Cardiac muscle cell (in vitro differentiated cells and primary cell): ENCODE measurements at places on chromosomes 1 and 21. TPM values are rescaled to one million over a fixed set of nuclear protein-coding genes. Genes with fewer than 3 reads are reported as not detected.
A peak's percentile ranks its signal among the peaks of the same experiment; 100 is the strongest.

DNA sequence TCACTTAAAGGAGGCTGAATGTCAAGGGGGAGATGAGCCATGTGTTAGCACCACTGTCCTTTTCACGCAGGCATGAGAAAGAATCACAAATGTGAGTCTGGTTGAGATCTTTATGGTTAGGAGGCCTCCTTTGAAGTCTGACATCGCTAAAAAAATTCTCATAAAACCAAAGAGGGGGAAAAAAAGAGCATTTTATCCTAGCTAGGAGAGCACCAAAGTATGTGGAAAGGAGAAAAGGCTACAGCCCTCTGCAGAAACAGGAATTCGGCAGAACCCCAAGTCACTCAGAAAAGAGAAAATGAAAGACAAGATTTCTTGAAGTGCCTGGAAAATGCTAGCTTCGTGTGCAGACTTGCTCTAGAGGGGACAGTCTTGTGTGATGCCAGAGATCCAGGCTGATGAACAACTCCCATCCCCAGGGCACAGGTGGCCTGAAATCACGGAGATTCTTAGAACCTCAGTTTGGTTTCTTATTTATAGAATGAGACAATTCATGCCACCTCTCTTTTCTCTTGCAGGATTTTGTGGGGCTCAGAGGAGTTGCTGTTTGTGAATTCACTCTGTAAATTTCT, 61.5 kb downstream of the RUNX1 start:
- no peaks in the 10 kb centered on the region for H3K4me1 ChIP-seq
- H3K36me3 ChIP-seq: no peaks in the 10 kb centered on the region
- H3K4me3 ChIP-seq: no peak overlapping the region
- no peak for DNase-seq
- H3K27me3 ChIP-seq: peaks cover 48% of the 10 kb centered on the region
- H3K27ac ChIP-seq: no peak overlapping the region

GRCh38 chr1:154857441-154858215, 12.5 kb downstream of the KCNN3 start:
- peaks cover 12% of the 10 kb centered on the region for H3K4me1 ChIP-seq
- no peak overlapping the region for H3K27ac ChIP-seq
- H3K27me3 ChIP-seq: no peaks in the 10 kb centered on the region
- H3K4me3 ChIP-seq: no peak overlapping the region
- DNase-seq: no peak

KRTAP19-3 gene
- total RNA-seq: not detected in 2 replicates

DNA sequence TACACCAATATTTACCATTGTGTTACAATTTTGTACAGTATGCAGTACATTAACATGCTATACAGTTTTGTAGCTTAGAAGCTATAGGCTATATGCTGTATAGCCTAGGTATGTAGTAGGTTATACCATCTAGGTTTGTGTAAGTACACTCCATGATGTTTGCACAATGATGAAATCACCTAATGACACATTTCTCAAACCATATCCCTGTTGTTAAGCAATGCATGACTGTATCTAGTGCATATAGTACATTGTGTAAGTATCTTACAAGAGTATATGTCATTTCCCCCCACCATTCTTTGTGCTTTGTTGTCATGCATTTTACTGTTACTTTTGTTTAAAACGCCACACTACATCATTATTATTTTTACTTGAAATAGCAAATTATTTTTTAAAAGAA, 65.7 kb upstream of the RNF11 start:
- DNase-seq: no peak
- no peaks in the 10 kb centered on the region for H3K27me3 ChIP-seq
- no peak overlapping the region for H3K4me3 ChIP-seq
- no peak overlapping the region for H3K27ac ChIP-seq
- H3K36me3 ChIP-seq: no peaks in the 10 kb centered on the region
- no peaks in the 10 kb centered on the region for H3K4me1 ChIP-seq

DNA sequence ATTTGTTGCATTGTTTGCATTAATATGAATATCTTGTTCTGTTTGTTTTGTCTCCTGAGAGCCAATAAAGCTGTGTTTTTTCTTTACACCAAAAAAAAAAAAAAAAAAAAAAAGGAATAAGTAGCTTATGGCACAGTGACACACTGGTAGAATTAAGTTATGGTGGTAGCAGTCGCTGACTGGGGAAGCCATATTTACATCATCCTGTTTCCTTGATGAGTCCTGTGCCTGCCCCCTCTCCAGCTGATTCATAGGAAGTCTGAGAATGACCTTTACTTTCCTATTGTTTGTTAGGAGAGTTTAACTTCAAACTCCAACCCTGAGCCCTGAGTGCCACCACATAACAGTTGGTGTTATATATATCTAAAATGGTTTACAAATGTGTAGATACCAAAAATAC, 62.2 kb downstream of the OBSCN start:
- DNase-seq: no peak
- H3K36me3 ChIP-seq: peaks cover 43% of the 10 kb centered on the region
- no peak overlapping the region for H3K4me3 ChIP-seq
- peaks cover 17% of the 10 kb centered on the region for H3K4me1 ChIP-seq
- H3K27me3 ChIP-seq: no peaks in the 10 kb centered on the region
- no peak overlapping the region for H3K27ac ChIP-seq

DNA sequence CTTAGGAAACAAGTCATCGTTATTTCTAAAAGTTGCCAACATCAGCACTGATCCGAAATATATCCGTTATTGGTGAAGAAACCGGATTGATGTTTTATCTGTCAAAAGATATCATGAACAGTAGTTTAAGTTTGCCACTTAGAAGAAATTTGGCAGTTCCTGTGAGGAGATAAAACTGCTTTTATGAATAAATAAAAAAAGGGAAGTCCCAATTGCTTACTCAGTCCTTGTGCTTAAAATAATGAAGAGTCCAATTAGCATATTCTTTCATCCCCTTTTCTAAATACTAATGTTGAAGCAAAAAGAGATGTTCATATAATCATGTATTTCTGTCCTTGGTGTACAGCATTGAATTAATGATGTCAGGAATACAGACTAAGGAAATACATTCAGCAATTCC, 164.6 kb downstream of the NCAM2 start:
- H3K27me3 ChIP-seq: no peaks in the 10 kb centered on the region
- no peaks in the 10 kb centered on the region for H3K36me3 ChIP-seq
- H3K27ac ChIP-seq: no peak overlapping the region

OR2T10 gene
- not detected in 2 replicates for total RNA-seq

GRCh38 chr21:37060296-37060695, 12.6 kb downstream of the PIGP start:
- peaks cover 3% of the 10 kb centered on the region for H3K4me1 ChIP-seq
- H3K27me3 ChIP-seq: no peaks in the 10 kb centered on the region
- no peak overlapping the region for H3K27ac ChIP-seq
- peak; percentile 89 for DNase-seq

DNA sequence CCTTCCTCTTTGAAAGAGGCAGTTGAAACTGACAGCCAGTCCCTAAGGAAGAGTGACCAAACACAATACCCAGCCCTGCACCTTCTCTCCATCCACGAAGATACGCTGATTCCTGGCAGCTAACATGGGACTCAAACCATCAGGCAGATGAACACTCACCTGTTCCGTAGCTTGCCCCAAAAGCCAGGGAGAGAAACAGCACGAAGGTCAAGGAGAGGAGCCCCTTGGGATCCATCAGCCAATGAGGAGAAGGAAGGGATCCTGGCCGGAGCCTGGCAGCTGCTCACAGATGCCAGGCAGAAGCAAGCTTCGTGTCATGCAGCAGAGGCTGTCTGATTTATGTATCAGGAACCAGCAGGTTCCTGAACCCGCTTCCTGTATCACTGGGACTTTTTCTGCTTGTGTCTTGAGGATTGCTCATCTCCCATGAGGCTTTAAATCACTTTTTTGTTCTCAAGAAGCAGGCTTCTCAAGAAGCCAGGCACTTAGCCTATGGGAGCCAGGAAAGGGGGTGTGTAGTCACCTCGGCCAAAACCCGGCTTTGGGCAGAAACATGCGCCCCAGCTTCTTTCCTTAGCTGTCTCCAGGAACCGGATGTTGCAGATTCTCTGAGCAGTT, at the start of gene SLAMF1:
TSS of gene SLAMF1 (minus strand) at position 334 of the 618 bp plus-strand sequence. CDS start at position 235, 99 bp downstream.
- no peak within 1 kb of the TSS for H3K27ac ChIP-seq
- H3K36me3 ChIP-seq: no peaks in the 10 kb centered on the region
- H3K4me3 ChIP-seq: no peak within 1 kb of the TSS
- peaks cover 6% of the 10 kb centered on the region for H3K27me3 ChIP-seq
- no peak for DNase-seq
- H3K4me1 ChIP-seq: peaks cover 13% of the 10 kb centered on the region

GRCh38 chr1:68175621-68176398, 56.5 kb downstream of the WLS start:
- H3K36me3 ChIP-seq: no peaks in the 10 kb centered on the region
- H3K4me1 ChIP-seq: peaks cover 41% of the 10 kb centered on the region
- peak; percentile 66 for DNase-seq
- H3K27ac ChIP-seq: peak overlapping the region; percentile 88

GRCh38 chr1:80241566-80241965, 1235.0 kb upstream of the ADGRL4 start:
- no peak overlapping the region for H3K27ac ChIP-seq
- H3K4me3 ChIP-seq: no peak overlapping the region
- no peak for DNase-seq
- H3K27me3 ChIP-seq: no peaks in the 10 kb centered on the region
- H3K36me3 ChIP-seq: no peaks in the 10 kb centered on the region

GRCh38 chr1:228234921-228235320, 27.1 kb downstream of the OBSCN start:
- H3K4me1 ChIP-seq: no peaks in the 10 kb centered on the region
- H3K27ac ChIP-seq: no peak overlapping the region
- H3K4me3 ChIP-seq: no peak overlapping the region
- DNase-seq: no peak
- H3K36me3 ChIP-seq: peaks cover 38% of the 10 kb centered on the region

DNA sequence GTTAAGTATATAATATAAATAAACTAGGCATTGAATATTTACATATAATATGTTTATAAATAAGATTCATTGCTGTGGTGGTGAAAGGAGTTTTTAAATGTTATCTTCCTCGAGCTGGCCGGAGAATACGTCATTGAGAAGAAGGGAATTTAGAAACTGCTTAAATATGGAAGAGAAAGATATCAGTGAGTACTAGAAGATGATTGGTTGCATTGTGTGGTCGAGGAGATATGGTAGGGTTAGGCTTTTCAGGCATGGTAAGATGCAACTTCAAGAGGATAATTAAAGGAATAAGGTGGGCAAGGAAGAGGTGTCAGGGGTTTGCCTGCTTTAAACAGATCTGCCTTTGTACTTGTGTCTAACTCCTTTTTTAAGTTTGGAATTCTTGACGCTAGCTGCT, 73.5 kb downstream of the RPS6KC1 start:
- DNase-seq: no peak
- H3K27ac ChIP-seq: peak overlapping the region; percentile 65
- no peaks in the 10 kb centered on the region for H3K36me3 ChIP-seq
- no peak overlapping the region for H3K4me3 ChIP-seq

- no peaks in the 10 kb centered on the region for H3K27me3 ChIP-seq
- no peak overlapping the region for H3K4me3 ChIP-seq
- H3K4me1 ChIP-seq: peaks cover 10% of the 10 kb centered on the region
- H3K36me3 ChIP-seq: no peaks in the 10 kb centered on the region
Measured at GRCh38 chr1:217369271-217369981, 261.5 kb downstream of the GPATCH2 start.

GRCh38 chr1:103459346-103459745, 66.2 kb upstream of the RNPC3 start:
- peaks cover 4% of the 10 kb centered on the region for H3K4me1 ChIP-seq
- no peaks in the 10 kb centered on the region for H3K36me3 ChIP-seq
- no peak overlapping the region for H3K4me3 ChIP-seq
- H3K27me3 ChIP-seq: no peaks in the 10 kb centered on the region

GRCh38 chr1:154747740-154748404, 122.2 kb downstream of the KCNN3 start:
- DNase-seq: peak; percentile 48
- no peak overlapping the region for H3K27ac ChIP-seq
- peaks cover 7% of the 10 kb centered on the region for H3K4me1 ChIP-seq
- H3K4me3 ChIP-seq: no peak overlapping the region
- H3K36me3 ChIP-seq: no peaks in the 10 kb centered on the region
- H3K27me3 ChIP-seq: no peaks in the 10 kb centered on the region

GRCh38 chr1:33140153-33141149, 41.4 kb downstream of the TRIM62 start:
- DNase-seq: no peak
- H3K36me3 ChIP-seq: no peaks in the 10 kb centered on the region
- no peaks in the 10 kb centered on the region for H3K4me1 ChIP-seq
- no peak overlapping the region for H3K27ac ChIP-seq
- H3K4me3 ChIP-seq: no peak overlapping the region
- H3K27me3 ChIP-seq: no peaks in the 10 kb centered on the region

- H3K4me1 ChIP-seq: no peaks in the 10 kb centered on the region
- H3K36me3 ChIP-seq: no peaks in the 10 kb centered on the region
- H3K27me3 ChIP-seq: no peaks in the 10 kb centered on the region
- H3K4me3 ChIP-seq: no peak overlapping the region
- DNase-seq: no peak
- H3K27ac ChIP-seq: no peak overlapping the region
Measured at GRCh38 chr1:209375097-209375496, 208.4 kb upstream of the CAMK1G start.

C1orf159 gene
- 21.8 and 36.2 TPM in 2 replicates for total RNA-seq

DNA sequence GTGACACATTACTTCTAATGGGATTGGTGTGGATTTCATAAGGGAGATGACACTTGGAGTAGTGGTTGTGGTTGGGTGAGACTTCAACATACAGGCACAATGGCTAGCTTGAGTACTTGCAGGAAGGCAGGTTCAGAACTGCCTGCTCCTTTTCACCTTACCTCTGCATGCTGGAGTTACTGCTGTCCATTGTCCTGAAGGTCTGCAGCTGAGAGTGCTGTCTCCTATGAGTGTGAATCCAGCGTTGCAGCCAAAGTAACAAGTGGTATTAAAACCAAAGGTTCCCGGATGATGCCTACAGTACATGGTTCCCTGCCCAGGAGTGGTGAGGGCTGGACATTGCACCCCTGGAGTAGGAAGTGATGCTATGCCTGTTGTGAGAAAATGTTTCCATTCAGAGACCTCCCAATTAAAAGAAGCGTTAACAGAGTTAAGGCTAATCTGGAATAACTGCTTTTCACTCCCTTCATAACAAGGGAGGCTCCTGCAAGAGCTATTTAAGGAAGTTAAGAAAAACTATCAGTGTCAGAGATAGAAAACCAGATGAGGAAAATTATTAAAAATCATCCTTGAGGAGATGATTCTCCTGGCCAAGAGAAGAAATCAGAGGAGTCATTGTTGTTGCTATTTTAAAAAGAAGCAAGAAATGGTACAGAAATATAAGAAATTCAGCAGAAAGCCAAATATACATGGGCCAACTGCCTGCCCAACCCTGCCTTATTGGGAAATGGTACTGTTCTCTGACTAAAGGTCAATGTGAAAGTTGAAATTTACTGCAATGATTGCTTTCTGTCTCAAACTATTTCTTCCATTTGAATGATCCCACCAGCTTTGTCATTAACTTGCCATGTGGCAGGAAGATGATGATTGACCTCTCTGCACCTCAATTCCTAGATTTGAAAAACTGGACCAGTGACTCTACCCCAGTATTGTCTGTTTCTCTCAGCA, 9.8 kb upstream of the F5 start:
- DNase-seq: peak; percentile 62
- no peaks in the 10 kb centered on the region for H3K36me3 ChIP-seq
- no peak overlapping the region for H3K4me3 ChIP-seq
- peaks cover 25% of the 10 kb centered on the region for H3K27me3 ChIP-seq

GRCh38 chr1:187491082-187491720, 662.5 kb downstream of the PLA2G4A start:
- no peaks in the 10 kb centered on the region for H3K27me3 ChIP-seq
- H3K36me3 ChIP-seq: no peaks in the 10 kb centered on the region
- DNase-seq: no peak
- no peak overlapping the region for H3K27ac ChIP-seq
- H3K4me3 ChIP-seq: no peak overlapping the region
- H3K4me1 ChIP-seq: no peaks in the 10 kb centered on the region

OR2T11 gene
- not detected in 2 replicates for total RNA-seq
